ENCODE measurements at places on chromosomes 5 and 9.

DNA sequence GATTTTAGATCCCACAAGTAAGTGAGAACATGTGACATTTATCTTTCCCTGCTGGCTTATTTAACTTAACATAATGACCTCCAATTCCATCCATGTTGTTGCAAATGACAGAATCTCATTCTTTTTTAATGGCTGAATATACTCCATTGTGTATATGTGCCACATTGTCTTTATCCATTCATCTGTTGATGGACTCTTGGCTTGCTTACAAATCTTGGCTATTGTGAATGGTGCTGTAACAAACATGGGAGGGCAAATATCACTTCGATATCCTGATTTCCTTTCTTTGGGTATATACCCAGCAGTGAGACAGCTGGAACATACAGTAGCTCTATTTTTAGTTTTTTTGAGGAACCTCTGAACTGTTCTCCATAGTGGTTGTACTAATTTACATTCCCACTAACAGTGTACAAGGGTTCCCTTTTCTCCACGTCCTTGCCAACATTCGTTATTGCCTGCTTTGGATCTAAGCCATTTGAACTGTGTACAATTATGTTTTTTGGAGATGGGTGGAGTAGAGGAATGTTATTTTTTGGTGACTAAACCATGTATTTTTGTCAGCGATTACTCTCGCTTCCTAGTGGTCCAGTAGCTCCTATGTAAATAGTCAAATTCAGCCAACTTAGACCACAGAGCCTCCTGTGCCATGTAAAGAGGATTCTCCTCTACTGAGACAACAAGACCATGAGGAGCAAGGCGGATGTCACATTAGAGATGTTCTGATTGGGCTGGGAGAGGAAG is 60.6 kb downstream of the TNFSF15 start:
- no peak for DNase-seq

- DNase-seq = no peak
Observed at GRCh38 chr5:124642151-124642550, 104.3 kb downstream of the ZNF608 start.

DNA sequence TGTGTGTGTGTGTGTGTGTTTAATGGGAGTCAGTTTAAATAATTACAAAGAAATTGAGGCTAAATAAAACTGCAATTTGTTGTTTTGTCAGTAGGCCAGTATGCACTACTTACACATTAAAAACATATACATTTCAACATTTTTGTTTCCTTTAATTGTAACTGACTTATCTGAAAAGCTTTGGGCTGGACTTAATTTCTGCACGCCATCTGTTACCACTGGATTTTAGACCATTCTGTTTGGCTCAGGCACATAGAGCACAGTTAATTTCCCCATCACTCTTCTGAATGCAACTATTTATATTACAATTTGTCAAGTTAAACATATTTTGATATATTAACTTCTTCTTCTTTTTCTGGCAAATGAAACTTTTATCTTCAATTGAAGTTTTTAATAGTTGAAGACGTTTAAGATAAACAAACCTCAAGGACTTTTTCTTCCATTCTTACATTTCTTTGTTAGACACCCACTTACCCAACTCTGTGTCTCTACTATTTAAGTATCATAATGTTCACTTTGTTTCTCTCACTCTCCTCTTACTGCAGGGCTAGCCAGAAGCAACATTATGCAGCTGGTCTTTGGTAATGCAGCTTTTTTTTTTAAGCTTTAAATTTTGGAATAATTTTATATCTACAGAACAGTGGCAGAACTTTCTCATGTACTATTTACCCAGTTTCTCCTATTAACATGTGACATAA is 253.4 kb upstream of the ANKH start:
- DNase-seq = no peak

DNA sequence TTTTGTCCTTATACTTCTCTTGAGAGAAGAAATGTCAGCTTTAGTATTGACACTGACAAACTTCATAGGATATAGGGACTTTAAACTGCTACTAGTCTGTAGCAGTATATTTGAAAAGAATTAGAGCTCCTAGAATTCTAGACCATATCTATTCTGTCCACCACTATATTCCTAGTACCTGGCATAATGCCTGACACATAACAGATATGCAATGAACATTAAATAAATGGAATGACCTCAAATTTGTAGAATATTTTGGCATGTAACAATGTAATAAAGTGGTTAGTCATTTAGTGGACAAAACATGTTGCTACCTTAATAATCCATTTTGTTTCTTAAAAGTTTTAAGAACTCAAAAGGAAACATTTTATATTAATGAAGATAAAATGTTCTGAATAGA is 57.5 kb downstream of the HOMER1 start:
- DNase-seq = no peak

- no peak for DNase-seq
Observed at GRCh38 chr5:133296624-133297023, 244.8 kb downstream of the HSPA4 start.

DNA sequence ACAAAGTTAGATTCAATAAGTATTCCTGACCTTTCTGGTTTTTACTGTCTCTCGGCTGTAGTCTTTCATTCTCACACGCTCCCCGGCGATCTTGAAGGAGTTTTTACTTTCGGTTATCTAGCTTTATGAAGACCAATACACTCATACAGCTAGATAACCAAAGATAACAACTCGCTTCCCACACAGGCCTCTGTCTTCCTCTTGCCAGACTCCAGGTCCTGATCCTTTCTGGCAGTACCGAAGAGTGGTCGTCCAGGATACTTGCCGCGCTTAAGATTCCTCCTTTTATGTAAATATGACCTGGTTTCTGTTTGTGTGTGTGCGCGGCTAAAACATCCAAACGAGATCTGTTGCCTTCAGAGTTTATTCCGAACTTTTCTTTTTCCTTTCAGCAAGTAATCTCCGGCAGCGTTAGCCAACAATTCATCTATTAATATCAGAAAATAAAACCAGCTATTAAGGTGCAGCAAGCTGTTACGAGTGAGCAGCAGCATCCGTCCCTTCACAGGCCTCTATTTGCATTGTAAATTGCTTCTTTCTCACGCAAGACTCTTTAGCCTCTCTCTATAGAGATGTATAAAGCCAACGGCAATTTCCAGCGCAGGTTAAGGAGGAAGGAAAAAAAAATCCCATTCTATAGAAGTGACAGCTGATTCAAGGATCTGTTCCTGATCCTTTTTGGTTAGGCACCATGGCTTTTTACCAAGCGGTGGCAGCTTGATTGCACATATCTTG is 216.1 kb downstream of the MEF2C start:
- no peak for DNase-seq

- no peak for DNase-seq
Observed at GRCh38 chr5:151708126-151708525, 21.4 kb upstream of the SPARC start.

DNA sequence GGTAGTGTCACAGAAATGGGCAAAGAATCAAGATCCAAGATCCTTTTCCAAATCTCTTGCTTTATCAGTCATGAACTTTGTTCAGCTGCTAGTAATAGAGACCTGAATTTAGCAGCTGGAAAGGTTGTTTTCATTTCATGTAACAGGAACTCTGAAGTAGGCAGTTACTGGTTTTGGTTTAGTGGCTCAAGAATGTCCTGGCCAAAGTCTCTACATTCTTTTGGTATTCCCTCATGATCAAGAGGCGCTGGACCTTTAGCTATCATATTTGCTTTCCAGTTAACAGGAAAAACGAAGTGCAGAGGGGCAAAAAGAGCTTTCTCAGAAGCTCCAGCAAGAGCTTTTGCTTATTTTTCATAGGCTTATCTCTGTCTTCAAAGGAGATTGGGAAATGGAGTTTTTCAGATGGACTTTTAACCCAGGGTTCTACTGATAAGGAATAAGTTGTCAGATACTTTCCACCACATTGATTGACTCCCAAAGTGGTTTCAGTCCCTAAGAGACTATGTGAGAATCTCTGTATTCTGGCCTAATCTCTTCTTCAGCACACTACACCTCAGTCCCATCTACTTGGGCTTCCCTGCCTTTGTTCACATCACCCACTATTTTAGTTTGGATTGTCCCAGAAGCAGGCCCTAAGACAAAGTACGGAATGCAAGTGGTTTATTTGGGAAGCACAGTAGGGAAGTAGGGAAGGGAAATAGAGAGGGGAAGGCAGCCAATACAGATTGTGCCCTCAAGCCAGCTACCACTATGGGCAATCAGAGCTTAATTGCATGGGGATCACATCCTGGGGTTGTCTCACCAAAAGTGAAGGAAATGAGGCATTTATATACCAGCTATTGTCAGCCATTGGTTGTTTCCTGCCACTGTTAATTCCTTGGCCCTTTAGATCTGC is 359.3 kb downstream of the LRRC70 start:
- no peak for DNase-seq

GRCh38 chr9:98328770-98329169 is 73.3 kb upstream of the TBC1D2 start:
- DNase-seq = no peak

DNA sequence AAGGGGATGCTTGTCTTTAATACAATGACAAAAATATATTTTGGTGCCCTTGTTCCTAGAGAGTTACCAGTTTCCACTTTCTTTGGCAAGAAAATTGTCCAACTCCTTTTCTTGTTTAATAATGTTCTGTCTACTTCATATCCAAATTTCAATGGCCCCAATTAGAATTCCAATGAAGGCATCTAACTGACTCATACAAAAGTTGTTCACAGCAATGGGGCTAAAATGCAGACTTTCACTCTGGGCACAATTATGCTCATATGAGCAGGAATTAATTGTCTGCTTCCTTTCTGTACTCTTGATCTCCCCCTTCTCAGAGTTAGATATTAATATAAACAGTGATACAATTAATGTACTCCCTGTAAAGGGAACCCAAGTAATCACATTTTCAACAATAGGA is 42.1 kb upstream of the ZNF622 start:
- DNase-seq = no peak

DNA sequence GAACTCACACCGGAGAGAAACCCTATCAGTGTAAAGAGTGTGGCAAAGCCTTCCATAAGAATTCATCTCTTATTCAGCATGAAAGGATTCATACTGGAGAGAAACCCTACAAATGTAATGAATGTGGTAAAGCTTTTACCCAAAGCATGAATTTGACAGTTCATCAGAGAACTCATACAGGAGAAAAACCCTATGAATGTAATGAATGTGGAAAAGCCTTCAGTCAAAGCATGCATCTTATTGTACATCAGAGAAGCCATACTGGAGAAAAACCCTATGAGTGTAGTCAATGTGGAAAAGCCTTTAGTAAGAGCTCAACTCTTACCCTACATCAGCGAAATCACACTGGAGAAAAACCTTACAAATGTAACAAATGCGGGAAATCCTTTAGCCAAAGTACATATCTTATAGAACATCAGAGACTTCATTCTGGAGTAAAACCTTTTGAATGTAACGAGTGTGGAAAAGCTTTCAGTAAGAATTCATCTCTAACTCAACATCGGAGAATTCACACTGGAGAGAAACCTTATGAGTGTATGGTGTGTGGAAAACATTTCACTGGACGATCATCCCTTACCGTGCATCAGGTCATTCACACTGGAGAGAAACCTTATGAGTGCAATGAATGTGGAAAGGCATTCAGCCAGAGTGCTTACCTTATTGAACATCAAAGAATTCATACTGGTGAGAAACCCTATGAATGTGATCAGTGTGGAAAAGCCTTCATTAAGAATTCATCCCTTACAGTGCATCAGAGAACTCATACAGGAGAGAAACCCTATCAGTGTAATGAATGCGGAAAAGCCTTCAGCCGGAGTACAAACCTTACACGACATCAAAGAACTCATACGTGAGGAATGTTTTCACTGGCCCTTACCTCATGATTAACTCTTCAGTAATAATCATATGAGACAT is 8.9 kb upstream of the ZNF454 start:
- DNase-seq = no peak

GRCh38 chr9:70479880-70480291 is 65.4 kb upstream of the KLF9 start:
- no peak for DNase-seq

GRCh38 chr9:95167998-95168397 is 149.5 kb downstream of the FANCC start:
- DNase-seq = peak; percentile 66

DNA sequence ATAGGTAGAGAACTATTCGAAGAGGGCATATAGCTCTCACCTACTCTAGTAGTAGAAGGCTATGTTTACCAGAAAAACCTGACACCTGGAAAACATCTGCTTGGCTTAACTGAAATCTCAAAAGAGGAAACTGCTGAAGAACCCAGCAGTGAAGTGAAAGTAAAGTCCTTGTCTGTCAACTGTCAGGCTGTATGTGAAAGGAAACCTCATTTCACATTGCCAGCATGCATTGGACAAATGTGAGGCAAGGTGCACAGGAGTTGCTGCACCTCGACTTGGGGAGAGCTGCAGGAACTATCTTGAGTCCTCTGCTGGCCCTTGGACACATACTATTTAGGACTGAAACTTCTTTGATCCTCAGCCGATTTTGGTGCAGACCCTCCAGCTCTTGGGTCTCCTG is 53.3 kb downstream of the NREP start:
- no peak for DNase-seq

DNA sequence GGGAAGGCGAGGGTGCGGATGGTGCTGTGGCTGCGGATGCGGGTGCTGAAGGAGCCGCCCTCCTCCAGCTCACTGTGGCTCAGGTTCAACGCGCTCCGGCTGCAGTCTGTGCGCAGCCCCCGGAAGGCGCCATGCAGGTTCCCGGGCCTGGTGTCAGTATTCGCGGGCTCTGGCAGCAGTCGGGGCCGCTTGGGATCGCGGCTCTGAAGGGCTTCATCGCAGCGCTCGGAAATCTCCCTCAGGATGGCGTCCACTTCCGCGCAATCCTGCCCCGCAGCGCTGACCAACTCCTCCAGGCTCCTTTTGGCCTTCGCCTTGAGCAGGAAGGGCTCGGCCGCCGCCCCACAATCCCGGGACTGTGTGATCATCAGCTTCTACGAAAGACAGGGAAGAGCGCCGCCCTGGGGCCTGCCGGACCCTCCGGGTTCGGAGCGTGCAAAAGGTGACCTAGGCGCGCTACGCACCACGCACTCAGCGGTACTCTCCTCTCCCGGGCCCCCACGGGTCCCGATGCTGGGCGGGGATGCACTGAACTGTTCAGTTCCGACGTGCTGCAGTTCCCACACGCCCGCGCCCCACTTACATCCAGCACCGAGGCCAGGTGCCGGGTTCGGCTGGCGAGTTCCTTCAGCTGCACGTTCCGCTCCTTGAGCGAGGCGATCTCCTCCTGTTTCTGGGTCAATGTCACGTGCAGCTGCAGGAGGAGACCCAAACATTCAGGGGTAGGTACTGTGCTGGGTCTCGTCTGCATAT is 6.5 kb downstream of the MCIDAS start:
- no peak for DNase-seq

DNA sequence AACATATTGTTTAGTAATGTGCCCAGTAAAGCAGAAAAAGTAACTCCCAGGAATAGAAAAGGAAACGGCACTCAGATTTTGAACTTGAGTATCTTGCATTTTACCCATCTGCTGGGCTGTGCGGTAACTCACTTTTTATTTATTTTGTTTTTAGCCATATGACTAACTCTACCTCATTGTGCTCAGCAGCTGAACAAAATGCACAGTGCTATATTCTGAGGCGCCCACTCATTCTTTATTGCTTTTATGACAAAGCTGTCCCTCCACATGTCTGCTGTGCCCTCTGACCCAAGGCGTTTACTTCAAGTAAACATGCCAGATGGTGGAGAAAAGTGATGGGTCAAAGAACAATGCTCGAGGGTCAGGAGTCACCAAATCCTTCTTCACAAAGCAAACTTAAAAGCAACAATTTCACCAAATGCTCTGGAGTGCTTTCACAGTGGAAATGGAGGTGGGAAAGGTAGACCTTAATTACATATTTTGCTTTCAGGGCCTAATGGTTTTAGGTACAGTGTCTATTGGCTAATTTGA is 215.2 kb upstream of the ELAVL2 start:
- DNase-seq = no peak

Measured in CD4-positive, alpha-beta T cell treated with Interleukin-1 beta for 1 hour (primary cell).